Activated T-helper 1 cell treated with Interleukin-2 at 50 U/mL for 16 hours (primary cell): ENCODE measurements at places on chromosomes 2 and 18.

DNA sequence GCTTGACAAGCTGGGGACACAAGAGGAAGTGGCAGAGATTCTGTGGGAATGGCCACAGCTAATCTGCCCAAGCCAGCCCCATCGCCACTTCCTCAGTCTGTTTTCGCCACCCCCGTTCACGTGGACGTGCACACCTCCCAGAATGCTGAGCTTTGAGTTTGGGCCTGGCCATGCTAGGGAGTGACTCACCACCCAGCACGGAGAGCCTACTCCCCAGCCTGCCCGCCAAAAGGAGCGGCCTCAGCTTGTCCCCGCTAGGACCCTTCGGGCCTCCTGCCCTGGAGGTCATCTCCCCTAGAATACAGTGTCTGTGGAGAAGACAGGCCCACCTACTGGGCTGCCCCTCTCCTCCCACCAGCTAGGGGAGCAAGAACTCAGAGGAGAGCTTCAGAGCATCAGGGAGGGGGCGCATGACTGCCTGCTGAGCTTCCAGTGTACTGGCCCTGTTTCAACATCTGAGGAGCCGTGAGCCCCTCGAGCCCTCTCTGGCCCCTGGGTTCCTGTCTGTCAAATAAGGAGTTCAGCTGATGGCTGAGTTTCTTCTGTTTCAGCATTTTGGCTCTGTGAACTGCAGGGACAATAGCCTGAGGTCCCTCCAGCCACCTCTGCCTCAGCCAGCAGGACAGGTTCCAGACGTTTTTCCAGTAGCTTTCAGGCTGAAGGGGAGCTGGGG is 5.1 kb downstream of the SLC35F6 start:
- no peak for DNase-seq

DNA sequence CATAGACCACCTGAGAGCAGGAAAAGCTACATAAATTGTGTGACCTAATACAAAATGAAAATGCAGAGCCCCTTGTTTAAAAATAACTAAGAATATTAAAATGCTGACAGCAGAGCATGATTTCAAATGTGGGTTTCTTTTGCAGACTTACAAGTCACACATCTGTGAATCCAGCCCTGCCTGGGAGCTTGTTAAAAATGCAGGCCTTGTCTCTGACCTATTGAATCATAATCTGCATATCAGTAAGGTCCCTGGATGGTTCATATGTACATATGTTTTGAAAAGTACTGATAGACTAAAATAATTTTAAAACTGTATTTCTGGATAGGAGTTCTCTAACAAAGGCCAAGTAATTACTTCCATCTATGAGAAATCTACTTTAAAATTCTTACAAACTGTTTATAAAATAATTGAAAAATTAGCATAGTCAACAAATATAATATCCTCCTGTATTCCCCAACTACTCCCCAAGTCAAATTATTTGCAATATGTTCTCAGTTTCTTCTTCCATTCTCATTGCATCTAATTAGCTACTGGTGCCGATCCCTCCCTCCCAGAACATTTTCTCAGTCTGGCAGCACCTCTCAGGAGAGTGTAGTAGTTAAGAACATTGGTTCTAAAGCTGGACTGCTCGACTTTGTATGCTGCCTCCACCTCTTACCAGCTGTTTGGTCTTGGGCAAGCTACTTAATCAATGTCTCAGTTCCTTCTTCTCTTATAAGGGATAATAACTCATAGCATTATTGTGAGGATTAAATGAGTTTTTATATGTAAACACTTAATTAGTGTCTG is 1040.4 kb upstream of the CDH2 start:
- no peak for DNase-seq

GRCh38 chr2:229270551-229271410 is at the start of gene PID1:
TSS of gene PID1 (minus strand) at chr2:229271287. CDS start at chr2:229271043, 244 bp downstream.
- DNase-seq = no peak

DNA sequence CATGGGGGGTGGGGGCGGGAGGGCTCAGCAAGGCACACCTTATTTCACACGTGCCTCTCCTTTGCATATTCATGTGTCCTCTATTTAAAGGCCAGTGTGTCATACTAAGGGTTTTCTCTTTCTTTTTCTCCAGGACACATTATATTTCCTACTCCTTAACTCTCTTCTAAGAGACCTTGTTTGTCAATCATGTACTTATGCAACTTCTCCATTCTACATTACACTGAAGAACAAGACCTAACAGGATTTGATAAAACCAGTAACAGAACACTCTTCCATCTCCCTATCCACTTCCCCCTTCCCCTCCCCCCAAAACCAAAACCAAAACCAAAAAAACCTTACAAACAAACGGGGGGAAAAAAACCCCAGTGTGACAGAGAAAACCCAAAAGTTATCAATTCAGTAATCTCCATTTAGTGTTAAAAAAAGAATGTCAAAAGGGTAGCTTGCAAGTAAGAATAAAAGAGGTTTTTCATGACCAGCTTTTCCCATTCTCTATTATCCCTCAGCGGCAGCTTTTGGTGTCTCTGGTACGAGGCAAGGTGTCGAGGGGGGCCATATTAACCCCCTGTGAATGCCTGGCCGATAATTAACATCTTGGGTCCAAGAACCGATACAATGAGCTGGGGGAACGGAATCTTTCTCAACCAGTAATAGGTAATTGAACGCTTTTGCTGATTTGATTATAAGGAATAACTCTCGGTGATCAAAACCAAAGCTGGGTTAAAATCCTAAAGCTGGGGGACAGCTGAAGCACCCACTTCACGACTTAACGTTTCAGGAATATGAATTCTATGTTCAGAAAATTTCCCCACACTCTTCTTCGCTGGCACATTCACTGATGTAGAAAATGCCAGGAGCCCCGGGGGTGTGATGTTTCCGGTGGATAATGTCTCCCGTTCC is 191.0 kb upstream of the TCF4 start:
- DNase-seq = no peak

- DNase-seq = no peak
These were observed 192.5 kb downstream of the HAUS1 start for GRCh38 chr18:46296656-46297055.

GRCh38 chr18:7458884-7459283 is 108.2 kb upstream of the PTPRM start:
- DNase-seq = no peak

- no peak for DNase-seq
These were observed 127.9 kb upstream of the PGAP1 start for GRCh38 chr2:197054437-197054836.

DNA sequence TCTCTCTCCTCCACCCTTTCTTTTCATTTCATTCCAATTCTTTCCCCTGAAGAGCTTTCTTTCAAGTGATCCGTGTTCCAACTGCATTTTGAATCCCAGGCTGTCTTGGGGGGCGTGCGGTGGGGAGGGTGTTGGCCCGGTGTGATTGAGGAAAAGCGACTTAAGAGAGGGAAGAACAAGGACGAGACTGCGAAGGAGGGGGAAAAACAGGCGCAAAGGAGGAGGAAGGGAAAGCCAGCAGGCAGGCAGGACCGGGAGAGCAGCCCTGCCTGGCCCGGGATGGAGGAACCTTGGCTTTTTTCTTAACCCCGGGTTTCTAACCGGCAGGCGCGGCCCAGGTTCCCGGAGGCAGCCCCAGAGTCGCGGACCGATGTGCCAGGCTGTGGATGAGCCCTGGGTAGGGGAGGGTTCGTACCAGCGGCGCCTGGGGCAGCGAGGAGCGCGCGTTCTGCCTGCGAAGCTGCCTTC is 1.3 kb downstream of the ADCYAP1 start:
- no peak for DNase-seq

DNA sequence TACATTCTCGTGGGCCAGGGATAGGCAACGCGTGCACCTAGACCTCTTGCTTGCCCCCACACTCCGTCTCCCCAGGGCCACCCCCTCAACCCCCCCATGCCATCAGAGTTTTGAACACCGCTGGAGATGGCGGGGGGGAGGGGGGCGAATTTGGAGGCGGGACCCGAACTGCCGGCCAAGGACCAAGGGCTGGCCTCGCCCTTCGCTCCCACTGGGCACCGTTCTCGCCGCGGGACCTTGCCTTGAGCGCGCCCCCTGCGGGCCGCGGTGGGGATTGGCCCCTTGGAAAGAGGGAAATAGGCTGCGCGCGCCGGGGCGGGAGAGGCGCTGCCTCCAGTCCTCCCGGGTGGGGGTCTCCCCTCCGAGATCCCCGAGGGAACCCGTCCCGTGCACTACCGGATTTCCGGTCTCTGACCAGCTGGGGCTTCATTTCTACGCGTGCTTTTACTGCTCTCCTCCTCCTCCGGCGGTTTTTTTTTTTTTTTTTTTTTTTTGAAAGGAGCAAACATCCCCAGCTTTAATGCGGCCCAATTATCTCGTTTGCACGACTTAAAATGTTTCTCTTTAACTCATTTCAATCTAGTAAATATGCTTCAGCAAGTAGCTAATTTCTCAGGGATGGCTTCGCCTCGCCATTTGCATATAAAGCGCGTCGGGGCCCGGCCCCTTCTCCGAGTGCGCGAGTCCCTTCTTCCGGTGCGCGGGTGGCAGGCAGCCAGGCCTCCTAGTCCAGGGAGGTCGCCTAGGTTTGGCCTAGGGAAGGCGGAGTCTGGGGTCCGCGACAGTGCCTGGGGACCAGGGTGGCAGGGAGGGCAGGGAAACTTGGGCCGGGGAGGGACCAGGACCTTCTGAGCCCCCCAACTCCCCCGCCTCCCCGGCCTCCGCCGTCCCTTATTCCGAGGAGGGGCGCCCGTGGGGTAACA is 10.0 kb upstream of the GBX2 start:
- no peak for DNase-seq

DNA sequence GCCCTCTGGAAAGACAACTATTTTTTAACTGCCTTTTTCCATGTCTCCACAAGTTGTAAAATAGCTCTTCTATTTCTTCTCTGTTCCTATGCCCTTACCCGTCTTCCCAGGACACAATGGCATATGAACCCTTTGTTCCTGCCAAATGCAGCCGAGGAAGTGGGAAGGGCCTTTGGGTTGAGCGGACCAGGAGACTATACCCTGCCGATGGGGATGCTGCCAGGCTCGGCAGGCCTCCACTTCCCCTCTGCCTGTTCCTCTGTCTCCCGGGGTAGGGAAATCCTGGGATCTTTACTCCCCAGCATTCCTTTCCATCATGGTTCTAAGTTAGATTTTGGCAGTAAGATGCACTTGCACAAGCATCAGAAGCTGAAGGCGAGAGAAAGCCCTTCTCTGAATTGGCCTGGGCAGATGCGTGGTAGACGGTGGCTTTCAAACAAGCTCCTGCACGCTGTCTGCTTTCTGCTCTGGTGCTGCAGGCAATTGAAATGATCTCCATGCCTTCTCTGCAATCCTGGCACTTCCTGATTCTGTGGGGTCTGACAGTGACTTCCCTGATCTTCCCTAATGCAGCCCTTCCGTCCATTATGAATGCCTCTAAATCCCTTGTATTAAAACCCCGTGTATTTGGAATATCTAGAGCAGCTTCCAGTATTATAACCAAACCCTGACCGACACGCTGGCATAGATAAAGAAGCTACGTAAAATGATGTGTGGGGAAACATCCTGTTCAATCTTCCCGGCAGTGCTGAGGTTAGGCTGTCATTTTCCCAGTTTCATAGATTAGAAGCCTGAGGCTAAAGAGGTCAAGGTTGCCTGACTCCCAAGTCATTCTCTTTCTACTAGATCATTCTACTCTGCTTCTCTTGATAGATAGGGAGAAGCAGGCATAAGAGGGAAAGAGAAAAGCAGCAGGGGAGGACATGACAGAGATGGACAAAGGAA is 69.8 kb downstream of the MCFD2 start:
- no peak for DNase-seq

DNA sequence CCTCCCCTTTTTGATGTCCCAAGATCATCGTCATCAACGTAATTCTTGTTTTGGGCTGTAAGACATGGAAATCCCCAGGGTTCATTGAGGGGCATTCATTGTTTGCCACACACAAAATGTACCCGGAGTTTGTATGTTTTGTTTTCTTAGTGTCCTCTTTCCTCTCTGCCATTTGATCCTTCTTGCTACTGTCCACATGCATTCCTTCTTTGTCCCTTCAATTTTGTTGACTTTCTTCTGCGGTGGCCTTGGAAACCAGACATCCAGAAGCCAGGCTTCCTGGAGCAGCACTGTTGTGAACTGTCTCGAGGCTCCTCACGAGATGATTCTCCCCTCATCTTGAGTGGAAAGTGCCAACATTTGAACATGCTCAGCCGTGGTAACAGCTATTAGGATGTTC is 24.8 kb downstream of the IGFBP2 start:
- DNase-seq = no peak

DNA sequence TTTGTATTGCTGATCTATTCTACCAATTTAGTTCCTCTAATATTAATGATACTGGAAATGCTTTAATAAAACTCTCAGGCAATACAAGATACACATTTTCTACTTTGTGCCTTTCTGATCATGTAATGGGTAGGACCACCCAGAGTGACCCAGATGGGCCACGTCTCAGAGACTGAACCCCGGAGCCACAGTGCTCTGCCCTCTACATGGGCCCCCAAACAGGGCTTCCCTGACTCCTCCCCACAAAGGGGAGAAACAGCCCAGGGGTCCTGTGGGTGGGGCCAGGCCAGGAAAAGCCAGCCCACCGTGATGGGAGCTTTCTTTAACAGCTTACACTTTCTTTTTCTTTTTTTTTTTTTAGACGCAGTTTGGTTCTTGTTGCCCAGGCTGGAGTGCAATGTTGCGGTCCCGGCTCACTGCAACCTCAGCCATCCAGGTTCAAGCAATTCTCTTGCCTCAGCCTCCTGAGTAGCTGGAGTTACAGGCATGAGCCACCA is 18.4 kb downstream of the HDAC4 start:
- no peak for DNase-seq

DNA sequence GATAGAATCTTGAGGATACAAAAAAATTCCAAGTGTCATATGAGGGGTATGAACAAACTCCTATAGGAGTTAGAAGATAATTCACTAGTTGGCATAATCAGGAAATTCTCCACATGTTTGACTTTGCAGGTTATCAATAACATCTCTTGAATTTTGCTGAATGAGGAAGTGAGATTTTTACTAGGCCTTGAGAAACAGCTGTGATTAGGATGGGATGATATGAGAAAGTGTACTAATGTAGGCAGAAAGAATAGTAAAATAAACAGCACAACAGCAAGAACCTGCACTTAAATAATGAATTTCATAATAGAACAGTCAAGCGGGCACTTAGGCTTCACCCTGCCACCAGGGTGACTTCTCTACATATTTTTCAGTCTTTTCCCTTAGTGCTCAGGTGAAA is 570.8 kb upstream of the CRIM1 start:
- DNase-seq = no peak

- no peak for DNase-seq
These were observed 397.2 kb downstream of the TMEM182 start for GRCh38 chr2:103159018-103159417.

GRCh38 chr2:180660881-180661685 is 319.3 kb upstream of the UBE2E3 start:
- DNase-seq = no peak

GRCh38 chr18:3395466-3395865 is 54.5 kb upstream of the TGIF1 start:
- no peak for DNase-seq

DNA sequence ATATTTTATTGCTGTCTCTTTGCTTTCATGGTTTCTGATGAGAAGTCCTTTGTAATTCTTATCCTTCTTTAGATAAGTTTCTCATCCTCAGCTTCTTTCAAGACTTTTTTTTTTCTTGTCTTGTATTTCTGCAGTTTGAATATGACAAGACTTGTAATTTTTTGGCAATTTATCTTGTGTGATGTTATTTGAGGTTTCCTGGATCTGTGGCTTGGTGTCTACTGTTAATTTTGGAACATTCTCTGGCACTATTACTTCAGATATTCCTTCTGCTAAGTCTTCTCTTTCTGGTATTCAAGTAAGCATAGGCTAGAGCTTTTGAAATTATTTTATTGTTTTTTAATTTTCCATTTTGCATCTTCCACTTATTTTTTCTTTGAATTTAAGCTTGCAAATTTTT is 1083.2 kb downstream of the CNTNAP5 start:
- DNase-seq = no peak

GRCh38 chr2:197710424-197711042 is 5.4 kb downstream of the MARS2 start:
- DNase-seq = no peak

- DNase-seq = no peak
These were observed 33.5 kb downstream of the CENPO start for GRCh38 chr2:24826773-24827145.
